ENCODE measurements at places on chromosomes 11 and 22.
A peak's percentile ranks its signal among the peaks of the same experiment; 100 is the strongest.

GRCh38 chr11:117600234-117600783 is 196.7 kb downstream of the DSCAML1 start:
- peak; percentile 69 for DNase-seq

GRCh38 chr22:26245001-26245400 is 75.7 kb downstream of the SEZ6L start:
- DNase-seq = no peak

DNA sequence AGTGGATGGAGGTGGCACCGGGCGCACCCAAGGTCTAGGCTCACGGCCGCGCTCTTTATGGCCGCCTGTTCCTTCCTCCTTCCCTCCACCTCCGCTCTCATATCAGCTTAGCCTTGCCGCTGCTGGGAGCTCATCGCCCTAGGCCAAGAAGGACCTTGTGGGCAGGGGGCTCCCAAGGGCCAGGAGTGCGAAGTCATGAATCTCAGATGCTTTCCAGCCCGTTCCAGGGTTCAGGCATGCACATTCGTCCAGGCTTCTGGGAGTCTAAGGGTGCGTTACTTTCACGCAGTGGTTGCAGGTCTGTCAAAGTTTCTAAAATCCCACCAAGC is 4.1 kb upstream of the GALR3 start:
- DNase-seq = no peak

DNA sequence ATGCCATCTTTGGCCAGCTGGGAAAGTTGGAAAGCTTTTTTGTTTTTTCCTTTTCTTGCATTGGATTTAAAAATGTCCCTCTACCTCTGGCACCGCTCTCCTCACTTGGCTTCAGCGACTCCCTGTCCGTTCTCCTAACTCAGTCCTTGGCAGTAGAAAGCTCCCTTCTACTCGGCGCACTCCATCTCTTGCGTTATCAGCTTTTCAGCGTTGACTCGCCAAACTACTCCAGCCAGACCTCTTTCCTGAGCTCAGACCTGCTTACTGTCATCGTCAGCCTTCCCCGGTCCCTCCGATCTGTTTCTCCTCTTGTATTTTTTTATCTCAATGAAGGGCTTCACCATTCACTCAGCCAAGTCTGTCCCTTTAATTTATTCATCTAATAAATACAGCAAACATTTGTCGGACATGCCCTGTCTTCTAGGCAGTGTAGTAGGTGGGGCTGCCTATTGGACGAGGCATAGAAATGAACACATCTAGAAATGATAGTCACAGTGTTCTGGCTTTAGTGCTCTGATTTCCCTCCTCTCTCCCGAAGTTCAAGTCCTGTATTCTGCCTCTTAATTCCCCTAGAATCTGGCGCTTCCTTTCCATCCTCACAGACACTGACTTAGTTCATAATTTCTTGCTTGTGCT is 839 bp downstream of the CEP164 start:
- DNase-seq = no peak

DNA sequence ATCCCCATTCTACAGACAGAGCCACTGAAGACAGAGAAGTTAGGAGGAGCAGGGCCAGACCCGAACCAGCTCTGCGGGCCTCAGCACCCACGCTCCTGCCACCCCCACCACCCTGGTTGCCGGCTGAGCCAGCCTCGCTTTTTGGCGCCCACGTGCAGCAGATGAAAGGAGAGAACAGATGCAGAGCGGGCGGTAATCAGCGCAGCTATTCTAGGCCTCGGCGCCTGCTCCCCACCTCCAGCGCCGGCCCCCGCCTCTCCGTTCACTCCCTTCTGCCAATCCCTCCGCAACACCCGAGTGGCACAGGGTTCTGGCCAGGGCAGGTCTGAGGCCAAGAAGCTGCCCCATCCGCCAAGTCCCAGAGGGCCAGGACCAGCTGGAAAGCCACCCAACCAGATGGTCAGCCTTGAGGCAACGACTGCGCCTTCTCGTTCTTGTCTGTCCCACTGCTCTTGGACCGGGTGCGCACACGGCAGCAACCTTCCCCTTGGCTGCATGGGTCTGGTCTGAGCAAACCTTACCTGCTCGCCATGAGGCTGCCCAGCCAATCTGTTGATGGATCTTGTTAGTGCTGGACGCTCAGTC is 16.8 kb downstream of the DNAL4 start:
- no peak for DNase-seq

GRCh38 chr11:19734171-19734570 is 21.5 kb downstream of the NAV2 start:
- no peak for DNase-seq

DNA sequence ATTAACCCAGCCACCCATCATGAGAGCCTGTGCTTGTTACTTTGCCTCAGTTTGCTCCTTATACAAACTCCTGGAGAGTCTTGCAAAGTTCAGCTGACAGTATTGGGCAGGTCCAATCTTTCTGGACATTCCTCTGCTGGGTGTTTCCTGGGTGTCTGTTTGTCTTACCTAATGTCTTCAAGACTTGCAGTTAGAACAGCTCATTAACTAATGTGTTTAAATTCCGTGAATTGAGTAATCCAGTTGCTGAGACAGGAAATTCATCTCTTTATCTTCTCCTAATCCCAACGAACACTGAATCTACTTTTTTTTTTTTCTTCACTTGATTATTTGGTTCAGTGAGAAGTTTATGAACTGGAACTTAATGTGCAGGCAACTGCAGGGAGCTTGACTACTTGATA is 20.6 kb downstream of the BCO2 start:
- no peak for DNase-seq

- DNase-seq = no peak
These were observed 177.9 kb downstream of the ETS1 start for GRCh38 chr11:128409476-128409875.

DNA sequence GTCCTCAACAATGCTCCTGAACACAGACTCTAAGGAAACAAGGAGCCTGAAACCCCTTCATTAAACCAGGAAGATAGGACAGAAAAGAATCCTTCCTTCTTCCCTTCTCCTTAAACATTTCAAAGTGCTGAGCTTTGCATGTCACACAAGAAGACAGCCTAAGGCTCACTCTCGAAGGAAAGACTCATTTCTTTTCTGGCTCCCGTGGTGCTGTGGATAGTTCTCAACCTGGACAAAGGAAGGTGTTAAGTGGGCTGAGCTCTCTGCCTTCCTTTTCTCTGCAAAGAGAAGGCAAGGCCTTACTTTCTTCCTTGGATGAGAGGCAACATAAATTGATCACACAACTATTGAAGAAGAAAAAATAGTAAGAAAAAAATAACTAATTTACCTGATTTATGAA is 452.4 kb upstream of the DDI1 start:
- DNase-seq = no peak

DNA sequence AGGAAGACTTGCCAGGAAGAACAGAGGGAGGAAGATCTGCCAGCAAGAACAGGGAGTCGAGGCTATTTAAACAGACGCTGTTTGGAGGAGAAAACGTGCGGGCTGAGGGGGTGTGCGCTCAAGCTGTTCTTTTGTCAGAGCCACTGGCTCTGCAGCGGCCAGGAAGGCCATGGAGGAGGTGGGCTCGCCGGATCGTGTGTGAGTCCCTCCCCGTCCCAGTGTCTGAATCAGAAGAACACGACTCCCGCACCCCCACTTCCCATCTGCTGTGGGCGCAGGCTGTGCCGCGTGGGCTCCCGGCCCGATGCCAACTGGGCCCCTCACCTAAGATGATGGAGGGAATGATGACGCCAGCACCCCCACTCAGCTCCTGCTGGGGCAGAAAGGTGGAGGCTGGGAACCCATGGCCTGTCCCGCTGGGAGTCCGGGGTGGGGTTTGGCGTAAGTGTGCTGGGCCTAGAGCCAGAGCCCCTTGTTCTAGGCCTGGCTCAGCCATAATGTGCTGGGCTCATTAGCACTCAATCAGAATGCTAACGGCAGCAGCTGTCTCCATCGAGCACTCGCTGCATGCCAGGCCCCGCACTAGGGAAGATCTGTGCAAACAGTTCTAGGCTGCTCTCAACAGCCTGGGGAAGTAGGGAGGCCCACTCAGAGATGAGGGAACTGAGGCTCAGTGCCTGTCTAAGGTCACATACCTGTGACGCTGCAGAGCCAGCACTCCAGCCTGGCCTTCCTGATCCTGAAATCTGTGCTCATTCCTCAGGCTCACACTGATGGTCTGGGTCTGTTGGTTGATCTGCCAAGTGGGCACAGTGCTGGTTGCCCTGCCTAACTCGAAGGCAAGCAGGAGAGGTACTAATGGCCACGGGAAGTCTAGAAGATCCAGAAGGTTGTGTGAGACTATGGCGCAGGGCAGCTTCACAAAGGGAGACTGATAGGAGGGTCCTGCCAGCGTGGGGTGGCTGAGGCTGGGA is 11.5 kb downstream of the NPTXR start:
- no peak for DNase-seq

GRCh38 chr11:130308059-130308458 is 6.7 kb downstream of the ZBTB44 start:
- no peak for DNase-seq

DNA sequence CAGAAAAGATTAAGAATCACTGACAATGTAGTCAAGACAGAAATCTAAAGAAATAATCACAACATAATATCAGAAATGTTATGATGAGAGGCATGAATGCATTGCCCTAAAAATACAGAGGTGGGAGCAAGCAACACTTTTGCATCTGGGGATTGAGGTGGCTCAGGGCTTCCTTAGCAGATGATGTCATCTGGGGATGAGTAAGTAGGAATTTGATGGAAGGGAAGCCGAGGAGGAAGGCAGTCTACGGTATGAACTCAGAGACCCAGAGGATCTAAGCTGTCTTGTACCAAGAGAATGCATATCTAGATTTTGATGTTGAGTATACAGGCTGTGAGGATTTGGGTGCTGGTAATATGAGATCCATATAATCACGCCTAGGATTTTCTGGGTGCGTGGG is 193.0 kb upstream of the SNX19 start:
- no peak for DNase-seq
